ENCODE measurements at places on chromosomes 7 and 10.
A peak's percentile ranks its signal among the peaks of the same experiment; 100 is the strongest.

DNA sequence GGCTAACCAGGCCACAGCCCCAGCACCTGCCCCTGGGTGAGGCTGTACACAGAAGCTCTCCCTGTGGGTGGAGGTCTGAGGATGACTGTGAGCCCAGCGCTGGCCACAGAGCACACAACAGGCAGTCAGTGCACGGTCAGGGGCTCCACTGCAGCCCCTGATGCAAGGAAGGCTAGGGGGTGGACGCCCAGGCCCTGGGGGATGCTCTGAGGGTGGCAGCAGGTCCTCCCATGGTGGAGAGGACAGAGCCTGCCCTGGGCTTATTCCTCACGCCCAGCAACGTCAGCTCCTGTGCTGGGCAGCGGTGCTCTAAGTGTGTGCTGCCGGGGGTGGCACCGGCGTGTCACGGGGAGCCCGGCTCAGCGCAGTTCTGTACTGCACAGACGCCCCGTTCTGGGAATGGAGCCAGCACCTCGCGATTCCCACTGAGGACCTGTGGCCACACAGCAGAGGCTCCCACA, 223.2 kb downstream of the MAD1L1 start:
- no peak for DNase-seq

DNA sequence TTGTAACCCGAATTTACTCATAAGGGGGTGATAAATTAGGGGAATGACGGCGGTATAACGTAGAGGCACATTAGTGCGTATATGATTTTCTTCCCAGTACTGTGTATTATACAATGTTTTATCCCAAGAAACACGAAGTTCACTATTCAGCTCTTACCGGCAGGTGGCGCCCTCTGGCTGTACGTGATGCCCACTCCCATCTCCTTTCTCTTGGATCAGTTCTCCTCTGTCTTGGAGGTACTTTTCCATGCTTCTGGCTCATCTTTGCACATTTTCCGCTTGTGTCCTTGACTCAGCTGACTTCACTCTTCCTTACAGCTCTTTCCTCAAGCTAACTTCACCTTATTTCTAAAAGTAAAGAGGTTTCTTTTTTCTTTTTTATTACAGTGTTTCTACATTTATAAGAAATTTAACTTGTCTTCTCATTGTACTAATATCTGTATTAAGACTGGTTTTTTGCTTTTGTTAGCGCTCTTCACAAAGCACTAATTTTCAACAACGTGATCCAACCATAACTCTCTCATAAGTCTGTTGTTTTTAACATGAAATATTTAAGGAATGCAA, 21.3 kb downstream of the TMEM176B start:
- DNase-seq, result peak; percentile 44

DNA sequence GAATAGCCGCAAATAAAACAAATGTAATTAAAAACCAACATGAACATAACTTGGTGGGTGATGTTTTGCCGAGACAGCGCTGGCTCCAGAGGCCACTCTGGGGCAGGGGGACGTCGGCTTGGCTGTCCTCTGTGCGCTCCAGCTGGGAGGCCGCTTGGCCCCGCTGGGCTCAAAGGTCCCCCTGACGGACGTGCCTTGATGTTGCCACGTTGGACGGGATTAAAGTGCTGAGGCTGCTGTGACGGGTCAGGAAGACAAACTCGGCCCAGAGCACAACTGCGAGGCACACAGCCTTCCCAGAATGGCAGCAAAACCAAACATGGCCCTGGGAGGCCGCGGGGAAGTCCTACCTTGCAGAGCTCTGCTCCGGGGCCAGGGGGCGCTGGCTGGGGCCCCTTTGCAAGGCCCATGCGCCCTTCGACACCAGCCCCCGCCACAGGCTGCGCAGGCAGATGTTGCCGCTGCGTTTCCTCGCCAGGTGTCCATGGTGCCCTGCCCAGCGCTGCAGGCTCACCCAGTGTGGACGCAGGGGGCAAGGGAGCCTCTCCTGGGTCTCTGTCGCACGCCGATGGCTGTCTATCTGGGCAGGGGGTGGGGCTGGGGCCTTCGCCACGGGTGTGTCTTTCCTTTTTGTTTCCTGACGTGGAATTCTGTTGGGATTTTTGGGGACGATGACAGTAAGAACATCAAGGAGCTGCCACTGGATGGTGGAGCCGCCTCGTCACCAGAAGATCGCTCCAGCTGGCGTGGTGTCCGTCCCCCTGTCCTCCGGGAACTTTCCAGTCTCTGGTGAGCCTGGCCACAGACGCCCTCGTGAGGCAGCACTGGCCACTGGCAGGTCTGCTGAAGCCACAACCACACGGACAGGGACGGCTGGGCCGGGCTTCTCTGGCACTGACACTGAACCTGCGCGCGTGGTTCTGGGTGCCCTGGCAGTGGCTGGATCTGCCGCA, 99.6 kb upstream of the DIP2C start:
- DNase-seq, result peak; percentile 31

- no peak for DNase-seq
Measured at GRCh38 chr10:24622781-24623301, 100.8 kb downstream of the ARHGAP21 start.

DNA sequence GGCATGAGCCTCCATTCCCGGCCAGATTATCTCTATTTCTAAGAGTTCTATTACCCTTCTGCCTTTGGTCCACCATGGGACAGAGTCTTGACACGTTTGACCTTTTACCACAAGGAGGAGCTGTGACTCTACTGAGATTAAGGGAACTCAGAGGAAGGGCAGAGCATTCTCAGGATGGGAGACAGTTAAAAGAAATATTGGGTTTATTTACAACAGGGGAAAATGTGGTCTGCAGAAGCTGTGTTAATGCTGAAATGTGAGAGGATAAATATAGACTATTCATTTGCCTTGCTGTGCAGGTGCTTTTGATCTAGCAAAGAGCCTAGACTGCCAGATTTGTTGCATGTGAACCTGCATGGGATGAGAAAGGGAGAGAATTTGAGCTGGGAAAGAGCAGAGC, 45.8 kb upstream of the PRSS58 start:
- no peak for DNase-seq

- no peak for DNase-seq
Measured at GRCh38 chr10:73865107-73865458, 9.3 kb downstream of the CAMK2G start.

DNA sequence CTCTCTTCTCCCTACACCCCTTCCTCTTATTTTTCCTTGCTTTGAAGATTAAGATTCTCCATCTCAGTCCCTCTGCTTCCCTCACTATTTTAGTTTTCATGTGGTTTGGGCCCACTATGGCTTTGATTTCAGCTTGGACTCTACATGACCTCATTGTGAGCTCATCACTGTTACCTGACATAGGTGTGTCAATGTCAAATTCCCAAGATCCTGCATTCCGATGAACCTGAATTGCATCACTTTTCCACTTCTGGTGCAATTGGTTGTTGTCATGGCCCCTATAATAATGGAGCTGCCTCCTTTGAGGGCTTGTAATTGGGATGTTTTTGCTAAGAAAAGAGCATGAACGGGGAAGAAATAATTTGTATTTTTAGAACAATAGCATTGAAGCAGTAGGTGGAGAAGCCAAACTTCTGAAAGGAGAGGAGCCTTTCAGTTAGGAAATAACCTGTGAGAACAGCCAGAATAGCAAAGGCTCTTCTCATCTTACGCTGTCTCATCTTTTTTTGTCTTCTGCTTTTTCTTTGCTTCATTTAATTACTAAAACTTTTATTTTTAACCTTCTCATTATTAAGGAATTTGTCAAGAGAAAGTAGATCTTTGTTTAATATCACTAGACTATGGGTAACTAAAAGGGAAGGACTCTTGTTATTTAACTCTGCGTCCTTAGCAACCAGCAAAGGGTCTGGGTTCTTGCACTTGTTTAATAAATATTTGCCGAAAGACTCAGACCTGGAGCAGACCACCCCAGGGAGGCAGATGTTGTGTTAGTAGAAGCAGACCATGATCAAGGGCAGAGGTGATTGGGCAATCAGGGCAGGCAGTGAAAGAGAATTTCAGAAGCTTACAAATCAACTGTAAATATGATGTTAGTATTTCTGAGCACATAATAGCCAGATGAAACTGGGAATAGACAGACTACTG, 95.4 kb downstream of the TES start:
- no peak for DNase-seq

- DNase-seq, result no peak
Measured at GRCh38 chr7:39633563-39634477, 10.4 kb downstream of the RALA start.

DNA sequence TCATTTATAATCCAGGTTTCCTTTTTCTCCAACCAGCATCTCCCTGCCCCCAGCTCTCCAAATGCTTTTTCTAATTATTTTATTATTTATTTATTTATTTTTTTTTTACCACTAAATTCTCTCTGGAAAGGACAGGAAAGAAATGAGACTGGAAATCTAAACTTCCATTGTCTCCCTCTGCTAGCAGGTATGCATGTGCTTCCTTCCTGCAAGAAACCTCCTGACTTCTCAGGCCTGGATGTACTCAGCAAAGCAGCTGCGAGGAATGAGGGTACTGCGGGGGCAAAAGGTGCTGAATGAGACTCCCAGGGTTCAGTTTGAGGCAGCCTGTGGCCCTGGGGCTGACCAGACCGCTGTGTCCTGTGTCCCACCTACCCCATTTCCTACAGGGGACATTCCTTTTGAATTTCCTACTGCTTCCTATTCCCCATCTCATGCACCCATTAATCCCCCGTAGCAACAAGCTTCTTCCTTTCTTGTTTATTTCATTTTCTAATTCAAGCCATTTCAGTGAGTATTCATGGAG, 324.6 kb upstream of the IGFBP3 start:
- no peak for DNase-seq

- no peak for DNase-seq
Measured at GRCh38 chr10:97713826-97714400, 383 bp downstream of the MARVELD1 start.

GRCh38 chr10:70258216-70258615, 25.0 kb upstream of the PPA1 start:
- DNase-seq, result no peak

DNA sequence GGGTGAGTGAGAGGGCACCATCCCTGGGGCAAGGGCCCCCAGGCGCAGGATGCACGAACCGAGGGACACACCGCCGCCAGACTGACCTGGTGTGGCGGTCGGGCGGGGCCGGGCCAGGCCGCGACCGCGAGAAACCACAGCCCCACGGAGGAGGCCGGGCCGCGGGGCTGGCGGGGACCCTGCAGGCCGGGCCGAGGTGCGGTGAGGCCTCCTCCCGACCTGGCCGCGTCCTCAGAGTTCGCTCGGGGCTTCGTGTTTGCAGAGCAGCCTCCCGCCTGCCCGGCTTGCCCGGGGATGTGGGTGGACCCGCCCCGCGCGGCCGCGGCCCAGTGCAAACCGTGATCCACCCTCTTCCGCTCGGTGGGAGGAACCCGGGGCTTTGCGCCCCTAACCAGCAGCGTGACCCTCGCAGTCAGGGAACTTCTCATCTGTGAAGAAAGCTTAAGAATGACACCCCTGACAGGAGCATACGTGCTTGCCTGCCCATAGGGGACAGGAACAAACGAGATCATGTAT, 20.6 kb upstream of the HOXA13 start:
- DNase-seq, result no peak

- no peak for DNase-seq
Measured at GRCh38 chr7:100483722-100484672, at the start of gene NYAP1. Gene NYAP1, plus strand, starts transcription at chr7:100483927. Its CDS starts 1,385 bp downstream, at chr7:100485312.

DNA sequence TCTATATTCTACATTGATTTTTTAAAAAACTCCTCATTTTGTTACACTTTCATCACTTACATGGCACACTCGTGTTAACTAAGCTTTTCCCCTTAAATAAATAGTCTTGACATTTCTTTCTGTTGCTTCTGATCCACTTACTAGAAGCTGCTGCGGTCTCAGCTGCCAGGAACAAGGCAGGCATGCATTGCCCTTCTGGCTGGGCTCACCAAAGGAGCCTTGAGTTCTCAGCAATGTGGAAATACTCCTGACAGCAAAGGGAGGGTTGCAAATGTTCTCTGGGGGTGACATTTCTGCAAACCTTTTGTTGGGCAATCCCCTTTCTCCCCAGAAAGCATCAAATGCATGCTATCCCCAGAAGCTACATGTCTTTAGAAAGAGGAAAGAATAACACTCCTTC, 350.1 kb downstream of the PRPF18 start:
- DNase-seq, result no peak

DNA sequence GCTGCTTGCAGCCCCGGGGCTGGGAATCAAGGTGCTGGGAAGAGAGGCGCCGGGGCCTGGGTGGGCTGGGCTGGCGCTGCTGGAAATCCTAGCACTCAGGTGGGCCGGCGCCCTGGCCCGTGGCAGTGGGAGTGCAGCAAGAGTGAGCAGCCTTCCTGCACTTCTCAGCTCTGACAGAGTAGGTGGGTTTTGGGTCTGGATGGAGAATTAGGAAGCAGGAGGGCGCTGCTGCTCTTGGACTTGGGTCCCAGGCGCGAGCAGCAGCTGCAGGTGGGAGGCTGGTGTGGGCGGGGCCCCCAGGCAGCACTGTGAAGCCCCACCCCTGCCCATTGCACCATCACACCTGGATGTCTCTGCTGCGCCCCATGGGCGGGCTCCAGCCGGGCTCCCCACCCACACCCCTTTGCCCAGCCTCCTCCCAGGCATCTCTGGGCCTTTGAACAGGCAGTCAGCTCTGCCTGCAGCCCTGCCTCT, 6.0 kb downstream of the BRI3 start:
- DNase-seq, result no peak

DNA sequence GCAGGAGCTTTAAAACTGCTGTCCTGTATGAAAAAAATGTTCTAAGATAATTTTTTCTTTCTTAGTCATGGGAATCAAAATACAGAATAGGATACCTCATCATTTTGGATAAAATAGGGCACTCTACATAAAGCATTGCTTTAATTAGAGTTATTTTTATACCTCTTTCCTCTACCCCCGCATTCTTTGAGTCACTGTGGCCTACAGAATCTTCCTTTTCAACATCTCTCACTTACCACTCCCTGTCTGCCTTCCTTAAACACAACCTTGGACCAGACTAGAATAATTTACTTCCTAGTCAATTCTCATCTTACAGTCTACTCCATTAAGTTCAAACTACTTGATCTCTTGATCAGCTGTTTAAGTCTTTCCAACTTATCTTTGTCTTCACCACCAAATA, 462.3 kb downstream of the PHTF2 start:
- DNase-seq, result no peak

DNA sequence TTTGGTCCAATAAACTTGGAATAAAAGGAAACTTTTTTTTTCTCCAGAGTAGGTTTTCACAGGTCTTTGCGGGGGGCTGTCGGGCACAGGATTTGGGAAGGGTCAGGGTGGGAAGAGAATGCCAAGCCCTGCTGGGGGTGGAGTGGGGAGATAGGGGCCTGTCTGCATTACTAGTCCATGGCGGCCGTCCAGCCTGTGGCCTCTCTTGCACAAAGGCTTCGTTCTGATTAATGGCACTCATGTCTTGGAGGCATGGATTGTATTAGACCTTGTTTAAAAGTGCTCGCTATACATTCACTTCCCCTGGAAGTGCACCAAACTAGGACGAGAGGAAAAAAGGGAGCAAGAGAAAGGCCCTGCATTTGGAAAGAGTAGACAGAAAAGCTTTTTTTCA, 37.2 kb downstream of the LRMDA start:
- DNase-seq, result no peak

DNA sequence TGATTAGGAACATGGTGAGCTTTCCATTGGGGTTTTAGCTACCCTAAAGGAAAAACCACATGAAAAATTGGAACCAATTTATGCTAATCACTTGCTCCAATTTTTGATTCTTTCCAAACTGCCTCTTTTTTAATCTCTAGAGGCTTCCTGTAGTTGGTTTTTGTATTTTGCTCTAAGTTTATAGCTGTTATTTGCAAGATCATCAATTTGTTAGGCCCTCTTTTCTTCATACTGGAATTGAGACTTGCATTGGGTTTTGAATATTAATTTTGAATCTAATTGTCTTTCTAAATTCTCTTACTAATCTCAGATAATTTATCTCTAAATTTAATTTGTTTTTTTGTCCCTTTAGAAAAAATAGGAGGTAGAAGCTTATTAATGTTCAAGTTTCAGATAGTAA, 713.3 kb downstream of the REEP3 start:
- no peak for DNase-seq
